ENCODE measurements at places on chromosomes 2 and 18.

DNA sequence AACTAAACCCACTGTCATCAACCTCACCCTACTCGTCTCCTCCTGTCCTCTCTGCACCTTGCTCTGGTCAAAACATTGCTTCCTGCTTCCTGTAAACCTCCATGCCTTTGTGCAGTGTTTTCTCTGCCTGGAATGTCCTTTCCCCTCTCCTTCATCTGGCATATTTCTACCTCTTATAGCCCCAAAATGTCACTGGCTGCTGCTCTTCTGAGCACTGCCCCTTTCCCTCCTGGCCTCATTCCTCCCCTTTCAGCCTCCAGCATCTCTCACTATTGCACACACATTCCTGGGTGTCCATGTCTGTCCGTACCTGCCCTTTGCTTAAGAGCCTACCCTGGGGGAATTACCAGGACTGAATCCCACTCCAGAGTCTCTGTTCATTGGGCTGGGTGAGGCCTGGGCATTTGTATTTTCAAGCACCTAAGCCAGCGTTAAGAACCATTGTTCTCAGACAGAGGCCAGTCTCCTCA lies 84.9 kb downstream of the MOGAT1 start:
- no peak for DNase-seq

- DNase-seq = no peak
These were observed 8.9 kb upstream of the GALM start for GRCh38 chr2:38656866-38657480.

DNA sequence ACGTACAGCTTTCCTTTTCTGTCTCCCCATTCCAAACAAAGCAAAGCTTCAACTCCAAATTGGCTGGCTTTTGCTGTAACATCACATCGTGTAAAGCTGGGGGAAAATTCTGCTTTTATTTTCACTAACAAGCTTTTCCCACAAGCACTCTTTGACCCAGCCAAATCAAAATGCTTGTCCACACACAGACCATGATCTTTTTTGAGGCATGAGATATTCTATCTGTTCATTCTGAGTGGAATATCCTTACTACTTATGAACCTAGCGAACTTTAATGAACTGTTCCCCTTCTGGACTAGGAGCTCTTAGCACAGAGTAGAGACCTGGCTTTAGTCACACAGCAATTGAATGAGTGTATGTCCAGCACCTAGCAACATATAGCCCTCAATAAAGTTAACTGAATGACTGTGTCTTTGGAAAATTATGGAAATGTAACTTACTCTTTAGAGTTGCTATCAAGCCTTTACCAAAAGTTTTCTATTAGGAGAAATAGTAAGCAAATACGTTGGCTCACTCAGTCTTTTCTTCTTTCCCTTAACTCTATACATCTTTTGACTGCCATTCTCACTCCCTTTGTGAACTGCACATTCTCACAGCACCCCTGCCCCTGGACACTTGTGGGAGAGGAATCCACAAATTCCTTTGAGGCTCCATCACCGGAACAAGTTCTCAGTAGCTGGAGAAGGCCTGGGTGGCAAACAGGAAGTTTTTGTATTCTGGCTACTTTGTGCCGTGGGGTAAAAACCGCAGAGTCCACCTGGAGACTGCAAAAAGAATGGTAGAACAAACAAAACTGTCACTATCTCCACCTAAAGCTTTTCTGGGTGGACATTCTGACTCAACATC lies 1.3 kb upstream of the UBE2E3 start:
- no peak for DNase-seq

- no peak for DNase-seq
These were observed 656.4 kb downstream of the MBD2 start for GRCh38 chr18:53567929-53568574.

- no peak for DNase-seq
These were observed 73.2 kb upstream of the GALNT5 start for GRCh38 chr2:157184161-157184895.

GRCh38 chr18:48222118-48222517 lies 187.1 kb downstream of the ZBTB7C start:
- DNase-seq = no peak

DNA sequence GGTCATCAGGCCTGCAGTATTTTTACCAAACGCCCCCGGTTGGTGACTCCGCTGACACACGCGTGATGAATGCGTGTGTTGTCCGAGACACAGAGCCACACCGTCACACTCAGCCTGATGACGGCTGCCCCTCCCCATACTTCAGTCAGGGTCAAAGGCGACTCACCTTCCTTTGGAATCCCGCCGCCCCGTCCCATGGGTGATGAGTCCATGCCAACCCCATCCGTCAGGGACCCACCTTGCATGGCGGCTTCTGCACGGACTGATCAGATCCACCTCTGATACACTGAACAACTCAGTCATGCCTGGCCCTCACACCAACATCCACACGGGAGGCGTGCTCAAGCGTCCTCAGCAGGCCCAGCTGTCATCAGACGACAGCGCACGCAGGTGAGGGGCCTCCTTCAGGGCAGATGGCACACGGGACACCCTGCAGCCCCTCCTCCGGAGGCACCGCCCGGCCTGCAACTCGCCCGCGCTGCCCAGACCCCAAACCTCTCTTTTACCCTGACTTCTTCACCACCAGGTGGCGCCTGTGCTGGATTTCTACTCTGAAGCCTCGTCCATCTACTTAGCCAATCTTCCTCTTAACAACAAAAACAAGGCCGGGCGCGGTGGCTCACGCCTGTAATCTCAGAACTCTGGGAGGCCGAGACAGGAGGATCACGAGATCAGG lies 89.2 kb downstream of the ZNF516 start:
- DNase-seq = peak; percentile 14

- no peak for DNase-seq
These were observed 39.6 kb downstream of the ABCA12 start for GRCh38 chr2:215098875-215099274.

- DNase-seq = no peak
These were observed 1.1 kb upstream of the HIBCH start for GRCh38 chr2:190320696-190321095.

- DNase-seq = no peak
These were observed 263.5 kb downstream of the FHOD3 start for GRCh38 chr18:36561046-36561445.

DNA sequence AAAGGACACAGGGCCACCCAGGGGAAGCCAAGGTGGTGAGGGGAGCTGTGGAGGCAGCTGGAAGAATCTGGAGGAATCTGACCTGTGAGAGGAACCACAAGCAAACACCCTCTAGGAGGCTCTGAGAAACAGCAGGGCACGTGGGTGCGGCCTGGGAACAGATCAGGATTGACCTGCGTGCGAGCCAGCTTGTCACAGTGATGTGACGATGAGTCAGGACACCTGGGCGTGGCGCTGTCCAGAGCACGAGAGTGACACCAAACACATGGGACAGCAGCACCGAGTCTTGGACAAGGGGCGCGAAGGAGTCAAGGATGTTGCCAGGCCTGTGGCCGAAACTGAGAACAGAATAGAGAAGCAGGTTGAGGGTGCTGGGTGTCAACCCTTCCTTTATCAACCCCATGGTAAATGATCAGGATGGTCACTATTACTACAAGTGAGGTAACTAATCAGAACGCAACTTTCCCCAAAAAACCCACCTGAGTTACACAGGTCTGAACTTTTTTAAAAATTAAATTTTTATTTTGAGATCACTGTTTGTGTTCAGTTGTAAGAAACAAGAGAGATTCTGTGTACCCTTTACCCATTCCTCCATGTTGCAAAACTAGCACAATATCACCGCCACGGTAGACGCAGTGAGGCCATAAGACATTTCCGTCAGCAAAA lies 637 bp upstream of the SFT2D3 start:
- no peak for DNase-seq

GRCh38 chr2:221204699-221205098 lies 367.4 kb downstream of the EPHA4 start:
- no peak for DNase-seq

DNA sequence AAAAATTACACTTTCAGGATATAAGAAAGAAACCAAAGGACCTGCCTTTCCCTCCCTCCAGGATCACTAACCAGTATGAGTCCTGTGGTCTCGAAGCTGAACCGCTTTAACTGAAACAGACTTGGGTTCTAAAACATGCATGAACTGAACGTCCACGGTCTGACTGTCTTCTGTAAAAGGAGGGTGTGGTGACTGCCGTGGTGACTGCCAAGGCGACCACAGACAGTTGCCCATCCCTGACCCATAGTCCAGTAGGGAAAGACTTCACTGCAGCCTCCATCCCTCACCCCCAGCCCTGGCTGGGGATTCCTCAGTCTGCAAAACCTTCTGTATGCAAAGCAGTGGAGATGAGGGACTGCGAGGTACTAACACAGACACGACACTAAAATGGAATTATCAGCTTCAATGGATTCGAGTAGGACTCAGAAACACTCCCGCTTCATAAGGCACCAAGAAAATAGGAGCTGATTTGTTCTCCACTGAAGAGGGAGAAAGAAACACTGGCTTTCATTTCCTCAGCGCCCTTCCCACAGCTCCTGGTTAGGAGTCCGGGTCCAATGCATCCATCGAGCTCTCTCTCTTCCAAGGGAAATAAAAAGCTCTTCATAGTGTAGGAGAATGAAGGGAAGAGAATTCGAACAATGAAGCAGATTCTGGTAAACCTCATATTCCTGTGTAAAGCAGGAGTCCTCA lies 197.2 kb downstream of the HDAC4 start:
- no peak for DNase-seq

DNA sequence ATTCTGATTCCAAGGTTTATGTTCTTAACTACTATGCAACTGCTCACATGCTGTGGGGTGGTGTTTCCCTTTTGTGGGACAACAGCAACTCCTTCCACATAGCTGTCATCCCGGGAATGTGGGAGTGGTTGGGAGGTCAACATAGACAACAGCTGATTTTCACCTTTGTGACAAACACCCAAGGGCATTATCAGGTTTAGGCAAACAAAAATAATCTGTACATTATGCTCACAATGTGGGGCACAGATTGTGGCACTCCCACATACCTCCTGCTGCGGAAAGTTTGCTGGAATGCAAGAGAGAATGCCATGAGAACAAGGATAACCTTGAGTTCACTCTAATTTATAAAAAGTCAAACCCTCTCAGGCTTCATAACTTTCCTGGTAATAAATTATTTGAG lies 582.6 kb downstream of the CNTNAP5 start:
- no peak for DNase-seq

- DNase-seq = no peak
These were observed 36.4 kb downstream of the PXDN start for GRCh38 chr2:1707771-1708418.

DNA sequence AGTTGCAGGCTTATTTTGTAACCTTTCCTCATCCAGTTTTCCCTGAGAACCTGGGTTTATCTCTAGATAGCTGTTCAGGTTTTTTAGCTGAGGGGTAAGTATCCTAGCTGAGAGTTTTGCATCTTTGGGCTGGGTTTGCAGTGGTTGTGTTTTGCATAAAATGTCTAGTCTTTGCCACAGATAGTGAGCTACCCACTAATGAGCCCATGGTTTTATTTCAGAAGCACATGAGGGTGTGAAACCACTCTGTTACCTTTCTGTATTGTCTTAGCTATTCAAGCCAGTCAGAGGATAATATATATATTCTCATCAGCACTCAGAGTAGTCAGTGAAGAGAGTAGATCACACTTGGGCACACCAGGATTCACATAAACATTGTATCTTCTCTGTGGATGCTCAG lies 24.6 kb upstream of the TXNDC2 start:
- DNase-seq = no peak

GRCh38 chr2:135586148-135586547 lies 54.9 kb downstream of the R3HDM1 start:
- no peak for DNase-seq

DNA sequence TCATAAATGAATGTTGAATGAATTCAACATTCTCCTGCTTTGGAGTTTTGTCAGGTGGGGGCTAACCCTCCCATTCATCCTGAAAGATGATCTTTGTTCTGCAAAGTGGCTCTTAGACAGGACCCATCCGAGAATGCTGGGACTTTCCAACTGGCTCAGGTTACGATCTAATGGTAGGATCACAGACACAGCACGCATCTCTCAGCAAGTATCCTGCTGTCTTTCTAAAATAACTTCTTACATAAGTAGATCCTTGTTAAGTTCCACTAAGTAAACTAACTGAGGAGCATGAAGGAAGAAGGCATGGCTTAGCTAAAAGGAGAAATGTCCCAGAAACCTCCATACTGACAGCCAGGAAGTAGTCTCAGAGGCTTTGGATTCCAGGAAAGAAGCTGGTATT lies 23.7 kb downstream of the CYP27A1 start:
- no peak for DNase-seq

DNA sequence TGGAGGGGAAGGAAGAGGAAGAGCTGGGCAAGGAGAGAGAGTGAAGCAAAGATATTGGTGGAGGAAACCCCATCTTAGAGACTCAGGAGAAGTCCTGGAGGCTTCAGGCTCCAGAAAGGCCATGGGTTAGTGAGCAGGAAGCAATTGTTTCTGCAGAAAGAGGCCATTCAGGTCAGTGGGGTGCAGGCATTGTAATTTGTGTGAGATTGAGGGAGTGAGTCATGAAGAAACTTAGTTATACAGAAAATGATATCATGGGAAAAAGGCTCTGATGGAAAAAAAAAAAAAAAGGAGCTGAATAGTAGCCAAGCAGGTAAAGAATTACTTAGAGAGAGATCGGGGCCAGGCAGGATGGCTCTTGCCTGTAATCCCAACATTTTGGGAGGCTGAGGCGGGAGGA lies 4.0 kb downstream of the EMILIN2 start:
- no peak for DNase-seq

GRCh38 chr18:70370762-70371733 lies 82.2 kb downstream of the SOCS6 start:
- no peak for DNase-seq

GRCh38 chr18:47035156-47035671 lies at the start of gene ELOA2:
TSS of gene ELOA2 (minus strand) at chr18:47035621. CDS start at chr18:47035264, 357 bp downstream.
- DNase-seq = no peak

DNA sequence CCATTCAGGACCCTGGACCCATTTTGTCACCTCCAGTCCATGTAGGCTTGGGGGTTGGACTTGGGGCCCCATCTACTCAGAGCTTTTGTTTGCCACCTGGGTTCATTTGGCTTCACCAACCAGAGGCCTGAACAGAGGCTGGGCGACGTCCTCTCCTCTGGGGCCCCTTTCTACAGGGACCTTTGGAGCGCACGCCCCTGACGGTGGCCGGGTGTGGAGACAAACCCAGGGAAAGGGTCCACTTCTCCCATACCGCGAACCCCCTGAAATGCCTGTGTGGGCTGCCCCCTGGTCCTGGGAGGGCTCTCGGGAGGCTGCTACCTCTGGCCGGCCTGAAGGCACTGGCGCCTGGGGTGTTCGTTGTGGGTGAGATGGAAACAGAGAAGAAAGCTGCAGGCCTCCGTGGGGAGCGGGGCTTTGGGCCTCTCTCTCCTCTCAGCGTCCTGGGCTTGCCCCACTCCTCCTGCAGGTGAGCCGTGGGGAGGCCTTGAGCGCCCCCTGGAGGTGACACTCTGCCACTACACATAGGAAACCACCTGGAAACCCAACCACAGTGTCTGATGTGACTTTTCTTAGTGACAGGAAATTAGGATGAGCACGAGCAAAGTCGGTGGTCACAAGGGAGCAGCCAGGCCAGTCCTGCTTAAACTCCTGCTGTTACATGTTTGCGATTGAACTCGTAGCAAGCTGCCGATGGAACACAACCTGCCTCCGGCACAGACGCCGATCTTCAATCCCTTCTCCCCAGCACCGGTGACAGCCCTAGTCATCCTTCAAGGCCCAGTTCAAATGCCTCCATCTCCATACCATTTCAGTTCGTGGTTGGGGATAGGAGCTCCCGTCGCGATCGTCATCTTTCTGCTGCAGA lies 12.0 kb upstream of the NTSR2 start:
- DNase-seq = peak; percentile 28

All from stimulated activated CD4-positive, alpha-beta T cell treated with anti-CD3 and anti-CD28 coated beads, Interleukin-1b, Interleukin-23, amount 100 ng/mL, for 1 hour (primary cell).